ENCODE measurements at places on chromosomes 5 and 9.

DNA sequence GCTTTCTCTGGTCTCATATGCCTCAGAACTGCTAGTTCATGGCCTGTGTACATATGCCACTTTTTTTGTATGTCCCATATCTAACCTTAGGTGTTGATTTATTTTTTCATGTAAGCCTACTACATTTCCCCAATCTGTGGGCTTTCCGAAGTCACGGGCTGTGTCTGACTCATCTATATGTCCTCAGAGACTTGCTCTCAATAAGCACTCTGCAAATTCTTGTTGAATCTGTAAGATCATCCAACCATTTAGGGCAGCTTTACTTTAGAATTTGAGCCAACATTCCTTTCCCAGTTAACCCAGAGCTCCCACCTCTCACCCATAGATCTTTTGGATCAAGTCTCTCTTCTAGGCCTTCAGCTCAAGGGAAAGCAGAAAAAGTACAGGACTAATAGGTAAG lies 263.4 kb downstream of the SEC61B start:
- DNase-seq = peak; percentile 30

GRCh38 chr5:78746021-78746770 lies 97.6 kb upstream of the LHFPL2 start:
- DNase-seq = no peak

DNA sequence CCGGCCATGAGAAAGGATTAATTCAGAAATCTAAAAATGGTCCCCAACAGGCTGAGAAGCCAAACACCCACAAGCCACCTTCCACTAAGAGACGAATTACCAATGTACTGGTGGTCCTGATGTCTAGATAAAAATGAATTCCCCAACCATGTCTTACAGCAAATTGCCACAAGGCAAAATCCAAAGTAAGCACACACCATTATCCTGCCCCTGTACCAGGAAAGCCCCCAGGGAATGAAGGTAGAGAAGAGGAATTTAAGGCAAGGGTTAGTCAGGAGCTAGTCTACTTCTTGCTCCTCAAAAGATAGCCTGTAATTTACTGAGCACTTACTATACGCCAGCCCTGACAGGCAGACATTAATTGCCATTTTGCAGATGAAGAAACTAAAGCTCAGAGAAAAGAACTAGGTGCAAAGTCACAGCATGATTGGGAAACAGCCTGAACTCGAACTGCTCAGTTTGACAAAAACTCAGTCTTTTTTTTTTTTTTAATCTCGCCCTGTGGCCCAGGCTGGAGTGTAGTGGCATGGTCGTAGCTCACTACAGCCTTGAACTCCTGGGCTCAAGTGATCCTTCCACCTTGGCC lies 64.3 kb downstream of the RAPGEF1 start:
- no peak for DNase-seq

- peak; percentile 98 for DNase-seq
Measured at GRCh38 chr5:172006321-172007174, at the start of gene FBXW11. FBXW11 (minus strand) TSS chr5:172006638; CDS start chr5:172006502, 136 bp downstream.

DNA sequence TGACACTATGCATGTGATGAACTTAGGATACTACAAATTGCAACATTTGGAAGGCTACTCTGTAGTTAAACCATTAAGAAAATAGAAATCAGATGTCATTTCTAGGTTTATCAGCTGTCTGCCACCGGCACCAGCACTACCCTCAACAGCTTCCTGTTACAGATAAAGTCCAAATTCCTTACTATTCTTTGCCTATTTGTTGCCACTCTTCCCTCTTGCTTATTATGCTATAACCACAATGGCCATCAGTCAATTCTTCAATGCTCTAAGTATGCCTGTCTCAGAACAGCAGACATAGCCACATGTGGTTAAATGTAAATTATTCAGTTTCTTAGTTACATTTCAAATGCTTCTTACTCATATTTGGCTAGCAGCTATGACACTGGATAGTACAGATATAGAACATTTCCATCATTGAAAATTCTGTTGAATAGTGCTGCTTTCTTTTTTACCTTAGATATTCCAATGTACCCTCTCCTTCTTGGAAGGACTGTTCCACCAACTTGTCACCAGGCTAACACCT lies 21.0 kb downstream of the DHX29 start:
- no peak for DNase-seq

GRCh38 chr5:155316070-155316714 lies 302.6 kb downstream of the KIF4B start:
- DNase-seq = no peak

DNA sequence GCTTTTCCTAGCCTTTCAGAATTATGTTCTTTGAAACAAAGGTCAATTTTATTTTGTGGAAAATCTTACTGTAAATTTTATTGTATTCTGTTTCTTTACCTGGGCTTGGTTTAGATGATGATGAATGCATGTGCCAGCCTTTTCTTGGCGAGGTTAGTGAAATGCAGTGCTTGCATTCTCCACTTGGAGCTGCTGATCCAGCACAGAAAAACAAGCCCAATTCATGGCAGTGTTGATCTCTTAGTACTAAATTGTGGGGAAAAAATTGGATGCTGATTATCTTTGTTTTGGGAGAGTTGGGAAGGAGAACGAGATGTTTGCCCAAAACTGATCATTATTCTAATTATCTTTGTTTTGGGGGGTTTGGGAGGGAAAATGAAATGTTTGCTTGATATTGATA lies 3.7 kb downstream of the HABP4 start:
- peak; percentile 60 for DNase-seq

DNA sequence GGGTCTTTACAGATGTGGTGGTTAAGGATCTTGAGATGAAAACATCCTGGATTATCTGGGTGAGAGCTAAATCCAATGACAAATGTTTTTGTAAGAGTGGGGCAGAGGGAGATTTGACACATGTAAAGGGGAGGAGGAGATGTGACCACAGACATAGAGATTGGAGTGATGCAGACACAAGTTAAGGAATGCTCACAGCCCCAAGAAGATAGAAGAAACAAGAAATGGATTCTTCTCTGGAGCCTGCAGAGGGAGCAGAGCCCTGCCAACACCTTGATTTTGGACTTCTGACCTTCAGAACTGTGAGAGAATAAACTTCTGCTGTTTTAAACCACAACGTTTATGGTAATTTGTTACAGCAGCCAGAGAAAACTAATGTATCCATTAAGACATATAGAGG lies 21.7 kb downstream of the ITGA2 start:
- no peak for DNase-seq
